ENCODE measurements at places on chromosomes 2 and 18.

- no peak for DNase-seq
Observed at GRCh38 chr2:173191601-173192000, 116.0 kb downstream of the MAP3K20 start.

DNA sequence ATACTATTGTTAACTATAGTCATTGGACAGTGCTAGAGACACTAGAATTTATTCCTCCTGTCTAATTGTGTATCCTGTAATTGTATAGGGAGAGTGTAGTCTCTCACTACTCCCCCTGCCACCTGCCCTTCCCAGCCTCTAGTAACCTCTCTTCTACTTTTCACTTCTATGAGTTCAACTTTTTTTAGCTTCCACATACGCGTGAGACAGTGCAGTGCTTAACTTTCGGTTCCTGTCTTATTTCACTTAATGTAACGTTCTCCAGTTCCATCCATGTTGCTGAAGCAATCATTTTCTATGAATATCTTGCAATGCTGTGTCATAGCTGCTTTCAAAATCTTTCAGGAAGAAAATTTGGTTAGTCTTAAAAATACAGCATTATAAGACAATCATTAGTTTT, 22.8 kb upstream of the RUFY4 start:
- DNase-seq, result no peak

DNA sequence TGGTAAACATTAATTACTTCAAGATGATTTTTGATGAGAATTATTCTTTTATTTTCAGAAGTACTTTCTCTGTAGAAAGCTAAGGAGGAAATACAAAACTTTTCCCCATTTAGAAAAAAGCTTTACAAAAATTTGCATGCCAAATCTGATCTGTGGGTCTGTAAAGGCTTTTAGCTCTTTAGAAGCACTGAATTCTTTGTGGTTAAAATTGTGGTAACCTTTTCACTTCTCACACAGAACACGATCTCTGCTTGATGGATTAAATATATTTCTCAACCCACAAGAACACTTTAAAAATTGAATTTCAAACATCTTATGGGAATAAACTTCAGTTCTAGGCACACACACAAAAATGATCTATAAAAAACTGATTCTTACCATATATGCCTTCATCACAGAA, 63.7 kb downstream of the VIL1 start:
- DNase-seq, result no peak

GRCh38 chr18:43661570-43661969, 384.3 kb upstream of the SYT4 start:
- peak; percentile 51 for DNase-seq

DNA sequence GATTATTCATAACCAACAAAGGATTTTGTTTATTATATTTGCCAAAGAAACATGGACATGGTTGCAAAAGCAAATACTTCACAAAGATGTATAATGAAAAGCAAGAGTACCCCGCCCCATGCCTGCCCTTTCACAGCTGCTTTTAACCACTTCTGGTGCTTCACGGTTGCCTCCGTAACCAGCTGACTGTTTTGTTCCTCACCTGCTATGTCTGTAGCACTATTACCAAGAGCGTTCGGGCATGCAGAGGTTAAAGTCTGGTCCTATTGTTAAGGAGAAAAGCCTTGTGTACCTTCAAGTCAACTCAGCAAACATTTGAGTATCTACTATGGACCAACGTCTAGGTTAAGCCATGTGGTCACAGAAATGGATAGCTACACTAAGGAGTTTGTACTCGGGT, 115.2 kb upstream of the FOSL2 start:
- DNase-seq, result no peak

DNA sequence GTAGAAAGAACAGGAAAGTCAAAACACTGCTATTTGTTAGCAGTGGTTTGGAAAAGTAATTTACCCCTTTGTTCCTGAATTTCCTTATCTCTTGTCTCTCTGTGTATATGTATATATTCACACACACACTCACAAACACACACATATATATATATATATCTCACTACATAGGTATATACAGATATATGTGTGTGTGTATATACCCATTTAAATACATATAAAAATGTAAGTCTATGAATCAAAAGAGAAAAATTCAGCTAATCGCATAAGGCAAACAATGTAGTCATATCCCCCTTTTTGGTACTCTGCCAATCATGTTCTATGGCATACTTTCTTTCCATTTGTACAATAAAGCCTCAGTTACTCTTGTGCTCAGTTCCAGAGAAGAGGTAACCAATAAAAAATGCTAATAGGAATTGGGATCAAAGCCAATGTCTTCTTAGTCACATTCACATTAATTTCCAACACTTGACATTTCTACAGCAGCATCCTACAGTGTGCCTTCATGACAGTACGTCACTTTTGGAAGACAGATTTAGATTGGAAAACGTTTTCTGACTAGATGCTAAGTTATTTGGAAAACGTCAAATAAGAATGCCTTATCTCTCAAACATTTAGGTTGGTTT, 94.6 kb downstream of the MC4R start:
- DNase-seq, result no peak
